ENCODE measurements at places on chromosomes 13 and 19.

- no peak for DNase-seq
Measured at GRCh38 chr19:51365965-51366388, at the start of gene ETFB. ETFB (minus strand) TSS chr19:51366388; CDS start chr19:51366326, 62 bp downstream.

GRCh38 chr19:41802770-41803169 is 6.4 kb downstream of the CEACAM3 start:
- DNase-seq: no peak

GRCh38 chr19:45156751-45157150 is 4.0 kb downstream of the NKPD1 start:
- DNase-seq: no peak

GRCh38 chr13:111006506-111007031 is 91.7 kb upstream of the ANKRD10 start:
- no peak for DNase-seq
